ENCODE measurements at places on chromosomes 5 and 9. TPM values are rescaled to one million over a fixed set of nuclear protein-coding genes. Genes with fewer than 3 reads are reported as not detected.

DNA sequence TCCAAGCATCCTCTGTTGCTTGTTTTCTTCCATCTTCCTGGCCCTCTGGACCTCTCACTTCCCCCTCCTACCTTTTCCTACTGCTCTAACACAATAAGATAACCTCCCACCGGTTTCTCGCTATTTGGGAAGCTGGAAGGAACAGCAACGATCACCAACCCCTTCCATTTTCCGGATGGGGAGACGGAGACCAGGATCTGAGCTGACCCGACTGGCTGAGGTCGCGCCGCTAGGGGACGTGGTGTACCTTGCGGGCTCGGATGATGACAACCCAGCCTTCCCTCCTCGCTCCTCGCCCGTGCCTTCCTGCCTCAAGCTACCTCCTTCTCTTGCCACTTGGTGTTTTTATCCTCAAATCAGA lies 1.9 kb downstream of the LPAR1 start:
- DNase-seq, result peak; percentile 86

Gene SLC25A2
- 0.81 TPM for total RNA-seq

Gene BTNL3
- total RNA-seq, result not detected

Gene PPP3R2
- total RNA-seq, result not detected

- DNase-seq, result no peak
Observed at GRCh38 chr5:173742432-173742816, 126.0 kb upstream of the BOD1 start.

DNA sequence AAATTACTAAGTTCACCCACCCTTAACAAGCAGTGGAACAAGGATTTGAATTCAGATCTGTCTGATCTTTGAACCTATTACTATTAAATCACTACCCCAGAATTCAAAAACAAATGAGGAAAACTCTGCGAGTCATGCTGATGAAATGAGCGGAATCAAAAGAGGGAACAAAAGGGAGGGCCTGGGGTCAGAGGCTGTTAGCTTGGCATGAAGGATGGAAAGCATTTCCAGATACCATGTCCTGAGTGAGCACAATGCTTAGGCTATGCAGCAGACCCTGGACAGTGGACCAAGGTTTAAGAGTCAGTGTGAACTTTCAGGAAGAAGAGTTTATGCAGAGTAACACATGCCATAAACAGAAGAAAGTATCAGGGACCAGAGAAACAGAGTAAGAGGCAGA lies 30.5 kb downstream of the GRIA1 start:
- no peak for DNase-seq

GRCh38 chr5:10453545-10453944 lies 11.9 kb downstream of the ROPN1L start:
- no peak for DNase-seq

DNA sequence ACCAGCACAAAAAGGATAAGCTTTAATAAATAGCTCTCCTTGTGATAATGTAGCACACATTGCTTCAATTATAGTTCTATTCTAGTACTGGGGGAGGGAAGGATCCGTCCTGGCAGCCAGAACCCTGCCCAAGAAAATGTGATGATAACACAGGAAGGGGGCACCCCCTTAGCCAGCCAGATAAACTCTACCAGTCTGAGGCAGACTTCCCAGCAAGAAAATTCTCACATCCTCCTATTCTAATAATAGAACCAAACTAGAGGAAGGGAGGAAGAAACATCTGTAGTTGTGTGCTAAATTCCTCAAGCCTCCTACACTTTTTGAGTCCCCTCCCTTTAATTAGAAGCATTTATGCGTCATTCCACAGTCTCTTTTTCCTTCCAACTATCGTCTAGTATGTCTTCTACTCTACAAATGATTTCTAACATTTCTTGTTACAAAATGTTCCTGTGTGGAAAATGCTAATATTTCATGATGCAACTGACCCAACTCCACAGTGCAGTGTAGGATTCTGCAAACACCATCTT lies 261.0 kb downstream of the SEMA5A start:
- no peak for DNase-seq

Gene FTMT
- not detected for total RNA-seq

Gene DRD1
- not detected for total RNA-seq

DNA sequence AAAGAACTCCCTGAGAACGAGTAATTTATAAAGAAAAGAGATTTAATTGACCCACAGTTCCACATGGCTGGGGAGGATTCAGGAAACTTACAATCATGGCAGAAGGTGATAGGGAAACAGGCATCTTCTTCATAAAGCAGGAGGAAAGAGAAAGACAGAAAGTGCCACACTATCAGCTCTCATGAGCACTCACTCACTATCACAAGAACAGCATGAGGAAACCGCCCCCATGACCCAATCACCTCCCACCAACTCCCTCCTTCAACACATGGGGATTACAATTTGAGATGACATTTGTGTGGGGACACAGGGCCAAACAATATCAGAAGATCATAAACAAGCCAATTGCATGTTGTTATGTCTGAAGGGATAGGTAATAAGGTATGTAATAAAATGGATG lies 935.9 kb upstream of the COX7C start:
- DNase-seq, result no peak

GRCh38 chr5:143793249-143793648 lies 18.7 kb upstream of the HMHB1 start:
- DNase-seq, result no peak

- no peak for DNase-seq
Observed at GRCh38 chr5:139403418-139403786, 487 bp downstream of the SPATA24 start.

DNA sequence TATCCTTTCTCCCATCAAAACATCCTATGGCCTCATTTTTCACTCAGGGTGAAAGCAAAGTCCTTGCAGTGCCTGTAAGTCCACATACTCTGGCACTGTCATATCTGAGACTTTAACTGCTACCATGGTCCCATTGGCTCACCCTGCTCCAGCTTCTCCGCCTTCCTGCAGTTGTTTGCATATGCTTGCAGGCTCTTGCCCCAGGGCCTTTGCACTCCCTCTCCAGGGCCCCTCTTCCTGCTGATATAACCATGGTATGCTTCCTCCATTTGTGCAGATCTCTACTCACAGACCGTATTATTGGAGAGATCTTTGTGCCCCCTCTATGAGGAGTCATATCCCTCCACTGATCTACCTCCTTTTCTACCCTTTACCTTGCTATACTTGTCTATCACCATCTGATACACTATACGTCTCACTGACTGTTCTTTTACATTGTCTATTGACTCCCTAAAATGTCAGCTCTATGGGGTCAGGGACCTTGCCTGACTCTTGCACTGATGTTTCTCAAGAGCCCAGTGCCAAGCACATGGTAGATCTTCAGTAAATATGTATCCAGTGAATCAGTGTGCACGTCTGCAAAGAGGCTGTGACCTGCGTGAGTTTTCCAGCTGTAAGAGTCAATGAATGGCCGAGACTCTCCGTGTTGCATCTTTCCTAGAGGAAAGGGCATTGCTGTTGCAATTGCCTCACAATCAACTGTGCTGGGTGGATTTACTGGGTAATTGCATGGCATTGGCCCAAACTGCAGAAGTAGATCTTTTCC lies 81.7 kb upstream of the CPEB4 start:
- DNase-seq, result peak; percentile 68

- DNase-seq, result no peak
Observed at GRCh38 chr9:87034841-87035240, 87.5 kb upstream of the GAS1 start.

Gene ZNG1C
- 25.4 TPM for total RNA-seq

Gene MYOZ3
- total RNA-seq, result 0.27 TPM

GRCh38 chr5:73865315-73865714 lies 239.3 kb downstream of the ARHGEF28 start:
- no peak for DNase-seq

GRCh38 chr5:157283434-157283833 lies 17.5 kb downstream of the CYFIP2 start:
- no peak for DNase-seq

Gene STKLD1
- 3.5 TPM for total RNA-seq

Gene IFNA13
- total RNA-seq, result not detected

DNA sequence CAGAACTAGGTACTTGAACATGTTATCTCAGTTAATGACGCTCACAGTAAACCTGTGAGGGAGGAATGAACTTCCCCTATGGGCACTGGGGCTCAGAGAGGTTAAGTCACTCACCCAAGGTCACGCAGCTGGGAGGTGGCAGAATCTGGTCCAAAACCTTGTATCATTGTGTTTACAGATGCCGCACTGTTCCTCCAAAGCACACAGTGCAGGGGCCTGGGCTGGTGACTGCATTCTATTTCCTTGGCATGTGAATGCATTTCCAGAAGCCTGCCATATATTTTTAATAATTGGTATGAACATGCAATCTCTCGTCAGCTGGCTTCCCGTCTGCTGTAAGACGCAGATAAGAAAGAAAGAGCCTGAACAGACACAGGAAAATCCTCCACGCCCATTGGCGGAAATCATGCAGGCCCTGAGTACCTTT lies 77.0 kb upstream of the TBC1D2 start:
- no peak for DNase-seq

DNA sequence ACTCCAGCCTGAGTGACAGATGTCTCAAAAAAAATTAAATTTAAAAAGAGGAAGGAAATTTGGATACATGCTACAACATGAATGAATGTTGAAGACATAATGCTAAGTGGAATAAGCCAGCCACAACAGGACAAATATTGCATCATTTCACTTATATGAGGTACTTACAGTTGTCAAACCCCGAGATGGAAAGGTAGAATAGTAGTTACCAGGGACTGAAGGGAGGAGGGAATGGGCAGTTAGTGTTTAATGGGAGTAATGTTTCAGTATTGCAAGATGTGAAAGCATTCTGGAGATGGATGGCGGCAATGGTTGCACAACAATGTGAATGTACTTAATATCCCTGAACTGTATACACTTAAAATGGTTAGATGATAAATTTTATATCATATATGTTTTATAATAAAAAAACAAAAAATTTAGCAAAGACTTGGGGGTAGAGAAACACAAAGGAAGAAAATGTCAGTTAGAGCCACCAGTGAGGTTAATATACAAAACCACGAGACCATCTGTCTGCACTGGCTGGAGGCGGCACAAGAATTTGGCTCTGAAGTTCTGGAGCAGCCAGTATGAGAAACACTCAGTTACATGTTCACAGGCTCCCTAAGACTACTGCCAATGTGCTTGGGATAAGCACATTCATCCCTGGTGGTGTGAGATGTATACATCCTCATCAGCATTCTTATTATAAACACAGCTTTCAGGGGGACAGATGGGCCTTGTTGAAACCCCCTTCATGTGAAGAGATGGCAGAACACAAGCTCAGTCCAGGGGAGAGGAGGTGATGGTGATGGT lies 37.0 kb upstream of the RPS23 start:
- no peak for DNase-seq

GRCh38 chr5:125214080-125214479 lies 467.6 kb upstream of the ZNF608 start:
- DNase-seq, result no peak

Gene PDCD1LG2
- 1.7 TPM for total RNA-seq

DNA sequence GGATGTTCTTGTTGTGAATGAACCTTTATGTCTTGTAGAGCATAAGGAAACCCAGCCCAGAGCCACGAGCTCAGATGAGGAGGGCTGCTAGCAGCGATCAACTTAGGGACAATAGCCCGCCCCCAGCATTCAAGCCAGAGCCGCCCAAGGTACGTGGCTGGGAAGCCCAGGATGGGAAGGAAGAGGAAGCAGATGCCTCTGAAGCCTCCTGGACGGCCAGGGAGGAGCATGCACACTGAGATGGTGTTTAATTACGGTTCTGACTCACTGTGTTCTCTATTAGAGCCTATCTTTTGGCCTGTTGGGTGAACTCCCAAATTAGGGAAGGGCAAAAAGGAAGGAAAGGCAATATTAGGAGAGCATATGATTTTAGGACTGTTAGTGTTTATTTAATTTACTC lies 75.3 kb downstream of the TJP2 start:
- DNase-seq, result no peak

DNA sequence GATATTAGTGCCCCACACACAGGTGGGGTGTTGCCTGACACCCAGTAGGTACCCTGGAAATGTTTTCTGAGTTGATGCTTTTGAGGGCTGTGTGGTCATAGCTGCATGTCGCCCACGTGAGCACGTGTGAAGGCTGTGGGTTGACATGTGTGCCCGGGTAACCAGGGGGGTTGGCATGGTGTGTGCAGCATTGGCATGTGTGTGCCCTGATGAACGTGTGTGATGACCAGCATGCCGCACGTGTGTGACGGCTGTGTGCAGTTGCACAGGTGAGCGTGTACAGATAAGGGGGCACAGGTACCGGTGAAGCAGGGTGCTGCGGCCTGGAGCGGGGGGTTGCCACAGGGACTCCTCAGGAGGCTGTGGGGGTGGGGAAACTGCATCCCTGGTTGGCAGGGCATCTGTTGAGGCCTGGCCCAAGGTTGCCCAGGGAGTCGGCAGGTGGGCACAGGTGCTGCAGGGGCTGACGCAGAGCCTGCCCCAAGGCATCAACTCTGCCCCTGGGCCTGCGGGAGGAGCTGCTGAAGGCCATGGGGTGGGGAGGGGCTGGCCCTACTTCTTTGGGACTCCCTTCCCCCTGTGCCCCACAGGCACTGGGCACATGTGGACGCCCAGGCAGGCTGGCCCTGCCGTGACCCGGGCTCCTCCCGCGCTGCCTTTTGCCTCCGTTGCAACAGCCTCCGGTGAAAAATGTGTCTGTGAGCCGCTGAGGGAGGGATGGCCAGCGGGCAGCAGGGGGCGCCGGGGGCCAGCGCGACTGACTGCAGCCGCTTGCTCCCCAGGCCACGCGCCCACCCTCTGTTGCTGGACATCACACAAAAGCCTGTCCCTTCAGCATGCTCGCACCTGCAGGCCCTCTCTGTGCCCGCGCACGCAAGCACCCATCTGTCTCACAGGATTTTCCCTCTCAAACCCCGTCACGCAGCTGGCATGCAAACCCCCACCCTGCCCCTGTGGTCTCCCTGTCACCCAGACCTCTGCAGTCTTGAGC lies 2.2 kb downstream of the UNC5A start:
- no peak for DNase-seq

- peak; percentile 30 for DNase-seq
Observed at GRCh38 chr5:170120576-170120975, 14.9 kb downstream of the FOXI1 start.

Gene MEF2C
- total RNA-seq, result 9.9 TPM

GRCh38 chr9:129586685-129587084 lies 34.2 kb downstream of the C9orf50 start:
- DNase-seq, result no peak

Gene PCDHGA1
- total RNA-seq, result 0.13 TPM

Gene LCP2
- total RNA-seq, result not detected

Gene CDH6
- total RNA-seq, result 792 TPM

Gene DROSHA
- total RNA-seq, result 70.9 TPM

DNA sequence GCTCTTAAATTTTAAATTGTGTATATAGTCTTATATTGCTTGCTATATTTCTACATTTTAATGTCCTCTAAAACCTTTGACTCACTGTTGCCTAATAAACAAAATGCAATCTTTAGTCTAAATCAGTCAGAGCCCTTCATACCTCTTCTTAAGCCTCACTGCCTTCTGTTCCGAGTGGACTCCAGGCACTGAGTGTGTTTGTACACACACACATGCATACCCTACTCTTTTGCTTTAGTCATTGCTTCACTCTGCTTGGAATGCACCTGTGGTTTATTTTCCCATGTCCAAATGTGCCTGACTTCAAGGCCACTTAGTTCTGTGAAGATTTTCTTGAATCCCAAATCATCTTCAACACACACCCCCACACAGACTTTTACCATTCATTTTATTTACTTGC lies 60.9 kb downstream of the SLC12A2 start:
- no peak for DNase-seq
